ENCODE measurements at places on chromosomes 4 and X.
A peak's percentile ranks its signal among the peaks of the same experiment; 100 is the strongest.

DNA sequence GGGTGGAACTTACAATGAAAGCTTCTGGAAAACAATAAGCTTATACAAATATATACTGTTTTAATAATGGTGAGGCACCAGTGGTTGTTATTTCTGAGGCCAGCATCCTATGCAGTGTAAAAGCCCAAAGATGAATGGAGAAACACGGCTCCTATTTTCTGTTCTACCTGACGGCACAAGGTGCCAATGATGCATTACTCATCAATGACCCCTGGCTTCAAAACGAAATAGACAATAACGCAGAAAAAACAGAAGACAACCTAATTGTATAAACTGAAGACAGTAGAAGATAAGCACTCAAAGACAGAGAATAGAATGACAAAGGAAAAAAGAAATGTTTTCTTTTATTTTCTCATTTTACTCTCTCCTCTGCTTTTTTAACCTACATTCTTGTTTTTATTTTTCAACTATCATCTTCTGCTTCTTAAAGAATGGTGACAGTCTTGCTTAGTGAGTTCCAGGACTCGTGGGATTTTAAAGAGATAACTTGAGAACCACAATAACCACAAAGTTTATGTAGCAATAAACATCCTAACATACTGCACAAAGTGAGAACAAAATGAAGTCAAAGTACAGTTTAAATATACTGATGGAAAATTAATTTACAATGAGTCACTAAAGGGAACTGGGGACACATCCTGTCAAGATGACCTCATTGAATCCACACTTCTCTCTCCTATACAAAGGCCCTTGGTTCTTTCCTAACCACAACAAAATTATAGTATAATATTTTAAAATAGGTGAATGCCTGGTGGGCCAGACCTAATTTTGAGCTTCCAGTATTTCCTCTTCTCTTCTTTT is 169.8 kb downstream of the BTC start:
- no peak for DNase-seq

DNA sequence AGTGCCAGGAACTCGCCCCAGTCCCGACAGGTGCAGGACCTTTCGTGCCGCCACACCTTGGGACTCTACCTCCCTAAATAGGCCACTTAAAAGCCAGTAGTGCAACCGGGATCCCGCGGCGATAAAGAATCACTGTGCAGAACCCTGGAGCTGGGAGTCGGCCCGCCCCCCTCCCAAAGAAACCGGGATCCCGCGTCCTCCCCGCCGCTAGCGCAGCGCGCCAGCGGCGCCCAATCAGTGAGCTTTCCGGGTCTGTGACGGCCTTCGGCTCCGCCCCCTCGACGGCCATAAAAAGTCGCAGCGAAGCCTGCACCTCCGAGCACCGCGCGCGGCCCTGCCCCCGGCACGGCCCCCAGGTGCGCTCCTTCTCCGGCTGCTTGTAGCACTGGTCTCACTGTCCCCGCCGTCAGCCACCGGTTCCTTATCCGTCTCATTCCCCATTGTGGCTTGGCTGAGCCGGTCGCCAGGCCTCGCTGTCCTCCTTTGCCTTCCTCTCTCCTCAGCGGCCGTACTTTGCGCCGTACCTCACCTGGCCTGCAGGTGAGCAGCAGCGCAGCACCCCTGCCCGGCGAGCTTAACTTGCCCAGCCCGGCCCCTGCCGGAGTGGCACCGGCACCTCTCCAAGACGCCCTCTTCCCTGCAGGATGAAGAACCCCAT is at the start of gene LRAT:
LRAT (plus strand) TSS at position 318 of the 658 bp plus-strand sequence; CDS start at position 645, 327 bp downstream.
- peak; percentile 37 for DNase-seq

GRCh38 chr4:70969076-70969475 is 24.4 kb upstream of the DCK start:
- no peak for DNase-seq

GRCh38 chrX:112094729-112095128 is 12.2 kb upstream of the TRPC5 start:
- no peak for DNase-seq

DNA sequence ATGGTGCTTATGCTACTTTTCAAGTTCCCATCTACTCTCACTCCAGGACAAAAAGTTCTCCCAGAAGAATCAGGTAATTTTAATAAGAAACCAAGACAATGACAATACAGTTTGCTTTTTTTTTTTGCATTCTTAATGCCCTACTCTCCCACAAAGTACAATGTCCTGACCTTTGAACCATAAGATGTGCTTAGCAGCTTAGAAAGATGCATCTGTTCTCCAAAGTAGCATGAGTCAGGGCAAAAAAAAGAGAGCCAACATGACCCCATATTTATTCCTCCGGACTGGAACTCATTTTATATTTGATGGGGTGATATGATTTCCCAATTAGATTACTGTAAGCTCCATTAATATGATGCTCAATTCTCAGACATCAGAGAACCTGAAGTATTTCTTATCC is 16.5 kb upstream of the PDCL2 start:
- DNase-seq, result no peak

- DNase-seq, result no peak
Observed at GRCh38 chr4:41998019-41998418, 7.7 kb downstream of the SLC30A9 start.

GRCh38 chrX:8103655-8104054 is 67.4 kb downstream of the VCX2 start:
- no peak for DNase-seq

DNA sequence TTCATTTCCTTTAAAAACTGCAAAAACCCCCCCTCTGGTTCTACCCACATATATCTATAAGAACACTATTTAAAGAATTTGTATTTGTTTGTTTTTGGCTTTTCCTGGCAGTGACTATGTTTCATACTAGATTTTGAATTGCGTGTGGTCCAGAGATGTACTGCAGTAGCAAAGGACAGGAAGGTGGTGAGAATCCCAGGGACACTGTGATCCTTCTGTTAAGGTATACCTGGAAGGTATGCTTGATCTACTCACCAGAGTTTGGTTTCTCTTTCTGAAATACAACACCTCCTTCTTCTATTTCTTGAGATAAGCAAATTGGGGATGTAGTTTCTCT is 129.6 kb upstream of the RASGEF1B start:
- DNase-seq, result no peak

GRCh38 chrX:110168585-110168984 is 149.3 kb downstream of the AMMECR1 start:
- no peak for DNase-seq

- DNase-seq, result no peak
Observed at GRCh38 chr4:92189146-92189545, 114.6 kb upstream of the GRID2 start.

DNA sequence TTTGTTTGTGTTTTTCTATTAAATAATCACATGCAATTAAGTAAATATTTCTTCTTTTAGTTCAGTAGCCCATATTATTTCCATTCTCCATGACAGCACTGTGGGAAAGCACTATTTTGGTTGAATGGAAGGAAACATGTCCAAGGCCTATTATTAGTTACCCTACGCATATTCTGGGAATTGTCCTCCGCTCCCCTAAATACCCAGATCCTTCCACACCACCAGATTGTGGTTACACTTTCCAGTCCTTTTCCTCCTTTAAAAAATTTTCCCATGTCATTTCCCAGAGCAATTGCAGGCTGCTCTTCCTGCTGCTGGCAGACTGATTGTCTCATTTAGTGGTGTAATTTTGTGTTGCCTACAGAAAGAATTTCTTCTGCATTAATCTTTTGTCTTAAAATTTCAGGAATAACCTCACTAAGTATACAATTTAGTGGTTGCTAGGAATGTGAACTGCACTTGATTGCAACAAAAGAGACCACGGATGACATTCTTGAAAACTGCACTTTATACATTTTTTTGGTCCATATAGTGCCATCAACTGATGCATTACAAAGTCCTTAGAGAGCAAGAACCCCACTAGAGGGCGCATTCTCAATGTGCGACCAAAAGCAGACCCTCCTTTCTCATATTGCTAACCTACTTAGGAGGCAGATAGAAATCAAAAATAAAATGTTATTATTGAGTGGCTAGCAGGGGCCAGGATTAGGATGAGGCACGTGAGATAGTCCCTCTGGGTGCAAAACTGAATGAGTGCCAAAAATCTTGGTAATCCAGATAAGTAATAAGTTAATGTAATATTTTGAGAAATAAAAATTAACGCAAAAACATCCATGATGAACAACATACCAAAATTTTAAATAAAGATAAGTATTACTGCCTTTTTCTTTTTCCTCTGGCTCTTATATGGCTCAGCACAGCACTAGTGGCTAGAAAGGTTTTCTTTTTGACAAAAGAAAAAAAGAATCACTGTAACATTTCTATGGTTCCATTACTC is 98.8 kb upstream of the IQCM start:
- DNase-seq, result peak; percentile 11

GRCh38 chrX:69032601-69033000 is 132.7 kb downstream of the PJA1 start:
- no peak for DNase-seq

DNA sequence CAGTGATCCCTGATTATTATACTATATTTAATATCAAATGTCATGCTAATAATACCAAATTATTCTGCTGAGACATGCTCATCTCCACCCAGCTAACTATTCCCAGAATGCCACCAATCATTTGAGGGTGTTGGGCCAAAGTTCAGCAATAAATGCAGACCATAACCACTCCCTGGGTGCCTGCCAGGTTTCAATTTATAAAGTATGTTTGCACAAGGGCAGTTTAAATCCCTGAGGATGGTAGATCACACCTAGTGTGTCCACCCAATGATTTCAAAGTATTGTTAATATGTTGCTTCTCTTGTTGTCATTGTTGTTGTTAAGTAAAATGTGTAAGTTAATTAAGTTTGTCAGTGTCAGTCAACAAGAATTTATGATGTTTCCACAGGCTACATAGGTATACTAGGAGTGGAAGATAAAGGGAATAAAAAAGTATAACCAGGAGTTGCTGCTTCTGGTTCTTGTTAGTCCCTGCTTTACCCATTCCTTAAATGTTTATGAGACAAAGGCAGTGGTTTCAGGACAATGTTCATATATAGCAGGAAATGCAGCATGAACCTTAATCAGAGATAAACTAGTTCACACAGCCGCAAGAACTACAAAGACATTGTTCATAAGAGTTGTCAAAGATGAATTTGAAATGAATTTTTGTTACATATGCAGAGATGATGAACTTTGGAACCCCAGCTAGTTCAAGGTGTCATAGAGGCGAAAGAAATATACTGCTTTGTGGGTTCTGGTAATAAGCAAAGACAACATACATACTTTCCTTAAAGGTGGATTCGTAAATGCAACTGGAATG is 25.5 kb downstream of the HPGD start:
- no peak for DNase-seq

- DNase-seq, result no peak
Observed at GRCh38 chr4:61342061-61342460, 141.9 kb downstream of the ADGRL3 start.

GRCh38 chrX:140440876-140441275 is 64.0 kb downstream of the SOX3 start:
- DNase-seq, result no peak

DNA sequence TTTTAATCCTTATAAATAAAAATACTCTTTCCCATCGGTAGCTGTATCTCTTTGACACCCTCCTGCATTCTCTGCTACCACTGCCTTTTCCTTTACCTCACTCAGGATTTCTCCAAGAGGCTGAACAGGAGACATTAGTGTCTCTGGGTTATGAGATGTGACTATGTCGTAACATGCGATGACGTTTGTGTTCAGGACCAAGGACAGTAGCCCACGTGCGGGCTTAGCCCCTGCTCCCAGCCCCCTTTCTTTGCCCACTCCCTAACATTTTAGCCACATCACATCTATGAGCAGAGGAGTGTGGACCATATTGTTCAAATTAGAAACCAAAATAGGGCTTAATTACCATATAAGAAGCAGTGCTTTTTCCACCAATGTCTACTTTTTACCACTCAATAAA is 369.3 kb downstream of the FBXW7 start:
- no peak for DNase-seq

DNA sequence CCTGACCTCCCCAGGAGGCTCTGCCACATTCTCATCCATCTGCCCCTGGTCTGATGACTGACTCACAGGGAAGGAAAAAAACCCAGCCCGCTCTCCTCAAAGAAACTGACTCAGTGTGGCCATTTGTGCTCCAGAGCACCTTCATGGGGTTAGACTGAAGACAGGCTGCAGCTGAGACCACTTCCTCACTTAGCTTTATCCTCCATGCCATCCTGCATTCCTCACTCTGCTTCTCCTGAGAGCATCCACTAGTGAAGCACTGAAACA is 35.9 kb upstream of the HPSE start:
- no peak for DNase-seq
